Activated CD4-positive, alpha-beta T cell treated with anti-CD3 and anti-CD28 coated beads, Interleukin-2, amount 50 U/mL, for 1 hour (primary cell): ENCODE measurements at places on chromosomes 12 and 14.

DNA sequence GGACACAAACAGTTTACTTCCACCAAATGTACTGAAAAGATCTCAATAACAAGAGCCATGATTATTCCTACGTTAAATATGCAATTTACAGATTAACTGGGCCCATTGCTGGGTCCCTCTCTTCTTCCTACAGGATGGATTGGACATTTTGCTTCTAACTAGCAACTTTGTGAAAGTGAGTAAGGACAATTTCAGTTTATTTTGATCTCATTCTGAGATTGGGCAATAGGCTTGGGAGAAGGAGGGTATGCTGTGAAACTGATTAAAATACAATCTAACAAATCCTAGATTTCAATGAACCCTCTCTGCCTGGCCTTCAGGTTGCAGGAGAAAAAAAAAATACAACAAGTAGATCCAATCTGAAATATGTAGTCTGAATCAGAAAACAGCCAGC is 121.5 kb downstream of the PRKD1 start:
- no peak for DNase-seq

DNA sequence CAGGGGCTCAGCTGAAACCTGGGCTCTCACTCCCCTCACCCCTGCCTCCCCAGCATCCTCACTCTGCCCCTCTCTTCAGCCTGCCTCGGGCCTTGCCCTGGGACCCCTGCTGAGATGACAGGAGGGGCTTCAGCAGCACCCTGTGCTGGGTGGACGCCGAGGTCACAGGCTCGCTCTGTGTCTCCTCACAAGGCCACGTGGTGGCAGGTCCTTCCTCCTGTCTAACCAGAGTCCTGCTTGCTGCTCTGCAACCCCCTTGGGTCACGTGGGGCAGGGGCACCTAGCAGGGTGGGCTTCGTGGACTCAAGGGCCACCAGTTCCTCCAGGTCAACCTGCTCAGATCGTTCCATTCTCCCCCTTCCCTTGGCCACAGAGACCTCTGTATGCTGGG is 90.4 kb downstream of the TMEM121 start:
- DNase-seq: no peak

DNA sequence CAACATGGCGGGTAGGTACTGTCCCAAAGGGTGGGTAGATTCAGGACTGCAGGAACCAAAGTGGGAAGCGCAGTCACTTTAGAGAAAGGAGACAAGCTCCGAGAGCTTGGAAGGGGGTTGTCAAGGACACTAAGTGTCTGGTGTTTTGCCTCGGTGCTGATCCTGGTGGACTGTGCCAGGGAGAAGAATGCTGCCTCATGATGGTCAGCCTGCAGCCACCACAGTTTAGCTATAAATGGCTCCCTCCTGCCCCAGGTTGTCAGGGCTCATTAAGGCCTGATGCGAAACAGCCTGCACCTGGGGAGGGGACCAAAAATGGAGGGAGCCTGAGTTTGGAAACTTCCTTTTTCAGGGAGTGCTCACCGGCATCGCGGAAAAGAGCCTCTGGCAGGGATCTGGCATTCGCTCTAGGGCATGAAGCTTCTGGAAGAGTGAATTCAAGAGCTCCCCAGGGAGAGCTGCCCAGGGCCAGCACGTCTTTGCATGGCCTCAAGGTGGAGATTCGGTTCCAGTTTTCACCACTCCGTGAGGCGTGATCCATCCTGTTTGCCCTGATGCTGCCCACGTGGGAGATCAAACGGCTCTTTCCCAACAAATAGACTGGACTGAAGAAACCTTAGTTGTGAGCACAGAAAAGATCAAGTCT is 164.0 kb downstream of the FOXN3 start:
- no peak for DNase-seq

DNA sequence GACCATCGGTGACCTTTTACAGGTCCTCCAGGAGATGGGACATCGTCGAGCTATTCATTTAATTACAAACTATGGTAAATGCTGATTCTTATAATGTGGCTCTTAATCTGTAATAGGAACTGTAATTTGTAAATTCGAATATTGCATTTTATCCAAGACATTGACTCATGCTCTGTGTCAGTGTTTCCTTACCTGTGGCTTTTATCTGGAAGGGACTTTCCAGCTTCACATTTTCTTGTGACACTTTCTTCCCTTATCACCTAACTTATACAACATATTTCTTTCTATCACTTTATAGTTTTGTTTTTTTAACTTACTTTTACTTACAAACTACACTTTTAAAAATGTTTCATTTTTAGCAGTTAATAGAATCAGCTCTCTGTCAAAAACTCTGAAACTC is 14.8 kb downstream of the IRAK3 start:
- DNase-seq: no peak

- DNase-seq: no peak
These were observed 80.4 kb upstream of the KCNA1 start for GRCh38 chr12:4829161-4829792.

DNA sequence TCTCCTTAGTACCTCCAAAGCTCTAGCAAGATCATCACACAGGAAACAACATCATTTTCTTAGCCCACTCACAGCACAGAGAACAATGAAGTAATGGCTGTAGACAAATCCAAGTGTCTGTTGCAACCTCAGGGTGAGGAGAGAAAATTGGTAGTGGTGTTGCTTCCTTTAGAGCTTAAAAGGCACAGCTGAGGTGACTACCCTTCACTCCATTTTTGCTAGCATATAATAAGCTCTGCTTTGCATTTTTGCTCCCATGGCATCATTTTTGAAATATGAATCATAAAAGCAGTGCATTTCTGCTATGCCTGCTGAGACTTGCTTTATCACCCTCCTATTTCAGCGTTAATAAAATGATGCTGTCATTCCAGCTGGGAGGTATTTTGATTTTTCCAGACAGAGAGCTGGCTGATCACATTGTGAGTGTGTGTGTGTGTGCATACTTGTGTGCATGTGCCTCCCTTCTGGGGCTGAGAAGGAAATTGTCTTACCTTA is 18.5 kb upstream of the PCNX1 start:
- no peak for DNase-seq
